ENCODE measurements at places on chromosomes 16 and 17.

GRCh38 chr17:63446753-63447470 is 806 bp upstream of the CYB561 start:
- DNase-seq, result no peak

DNA sequence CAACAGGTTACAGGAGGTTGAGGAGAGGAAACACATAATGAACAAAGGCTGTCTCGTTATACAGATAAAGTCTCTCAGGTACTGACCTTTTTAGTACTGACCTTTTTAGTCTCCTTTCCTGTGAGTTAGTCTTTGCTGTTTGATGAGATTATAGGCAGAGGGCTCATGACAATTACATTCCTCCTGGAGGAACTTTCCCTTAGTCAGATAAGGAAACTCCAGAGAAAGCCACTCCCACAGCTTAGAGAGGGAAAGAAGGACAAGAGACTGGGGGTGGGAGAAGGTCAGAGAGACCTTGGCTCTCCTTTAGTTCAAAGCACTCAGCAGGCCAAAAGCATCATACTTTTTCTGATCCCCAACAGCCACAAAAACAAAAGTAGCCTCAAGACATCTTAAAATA is 15.3 kb upstream of the PSMD7 start:
- no peak for DNase-seq

DNA sequence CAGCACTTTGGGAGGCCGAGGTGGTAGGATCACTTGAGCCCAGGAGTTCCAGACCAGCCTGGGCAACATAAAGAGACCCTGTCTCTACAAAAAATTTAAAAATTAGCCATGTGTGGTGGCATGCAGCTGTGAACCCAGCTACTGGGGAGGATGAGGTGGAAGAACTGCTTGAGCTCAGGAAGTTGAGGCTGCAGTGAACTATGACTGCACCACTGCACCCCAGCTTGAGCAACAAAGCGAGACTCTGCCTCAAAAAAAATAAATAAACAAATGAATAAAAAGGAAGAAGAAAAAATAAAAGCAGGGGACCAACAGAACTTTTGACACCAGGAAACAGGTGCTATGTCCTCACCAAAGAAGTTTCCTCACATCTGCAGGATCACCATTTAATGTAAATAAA is 14.2 kb downstream of the TERF2 start:
- DNase-seq, result no peak

DNA sequence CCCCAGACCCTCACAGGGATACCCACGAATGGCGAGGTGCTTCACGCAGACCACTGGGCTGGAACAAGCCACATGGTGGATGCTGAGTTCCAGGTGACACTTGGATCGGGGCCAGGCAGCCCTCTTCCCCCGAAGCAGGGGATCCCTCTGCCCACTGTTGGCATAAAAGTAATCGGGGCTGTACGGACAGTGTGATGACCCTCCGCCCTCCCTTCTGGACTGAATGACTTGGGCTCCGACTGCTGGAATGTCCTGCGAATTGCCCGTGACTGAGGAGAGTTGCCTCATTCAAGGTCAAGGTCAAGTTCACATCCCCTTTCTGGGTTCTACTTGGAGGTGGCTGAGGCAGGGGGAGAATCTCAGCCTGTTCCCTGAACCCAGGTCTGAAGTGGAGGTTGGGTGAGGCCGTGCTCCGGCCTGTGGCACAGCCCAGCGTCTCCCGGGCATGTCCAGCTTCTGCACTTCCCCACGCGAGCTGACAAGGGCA is 28.5 kb upstream of the CREBBP start:
- no peak for DNase-seq

- DNase-seq, result no peak
These were observed 175.5 kb downstream of the KATNIP start for GRCh38 chr16:27725236-27726000.

GRCh38 chr16:48914070-48914469 is 304.1 kb upstream of the N4BP1 start:
- no peak for DNase-seq

DNA sequence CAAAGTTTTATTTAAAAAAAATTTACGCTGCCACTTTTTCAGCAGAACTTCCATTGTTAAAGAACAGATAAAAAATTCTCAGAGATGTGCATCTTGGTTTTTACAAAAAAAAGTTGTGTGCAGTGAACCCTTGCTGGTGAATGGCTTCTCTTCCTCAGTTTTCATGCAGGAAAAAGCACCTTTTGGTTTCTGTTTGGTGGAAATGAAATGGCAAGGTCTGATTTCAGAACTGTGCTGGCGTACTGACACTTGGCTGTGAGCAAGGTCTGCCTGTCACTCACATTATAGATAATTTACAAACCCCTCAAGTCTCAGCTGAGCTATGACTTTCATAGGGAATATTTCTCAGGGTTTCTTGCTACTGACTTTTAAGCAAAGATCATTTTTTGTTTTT is 5.7 kb upstream of the SALL1 start:
- no peak for DNase-seq

GRCh38 chr16:28014851-28015250 is 48.7 kb downstream of the GSG1L start:
- DNase-seq, result no peak

GRCh38 chr17:45143094-45143670 is 5.1 kb upstream of the HEXIM1 start:
- DNase-seq, result no peak

DNA sequence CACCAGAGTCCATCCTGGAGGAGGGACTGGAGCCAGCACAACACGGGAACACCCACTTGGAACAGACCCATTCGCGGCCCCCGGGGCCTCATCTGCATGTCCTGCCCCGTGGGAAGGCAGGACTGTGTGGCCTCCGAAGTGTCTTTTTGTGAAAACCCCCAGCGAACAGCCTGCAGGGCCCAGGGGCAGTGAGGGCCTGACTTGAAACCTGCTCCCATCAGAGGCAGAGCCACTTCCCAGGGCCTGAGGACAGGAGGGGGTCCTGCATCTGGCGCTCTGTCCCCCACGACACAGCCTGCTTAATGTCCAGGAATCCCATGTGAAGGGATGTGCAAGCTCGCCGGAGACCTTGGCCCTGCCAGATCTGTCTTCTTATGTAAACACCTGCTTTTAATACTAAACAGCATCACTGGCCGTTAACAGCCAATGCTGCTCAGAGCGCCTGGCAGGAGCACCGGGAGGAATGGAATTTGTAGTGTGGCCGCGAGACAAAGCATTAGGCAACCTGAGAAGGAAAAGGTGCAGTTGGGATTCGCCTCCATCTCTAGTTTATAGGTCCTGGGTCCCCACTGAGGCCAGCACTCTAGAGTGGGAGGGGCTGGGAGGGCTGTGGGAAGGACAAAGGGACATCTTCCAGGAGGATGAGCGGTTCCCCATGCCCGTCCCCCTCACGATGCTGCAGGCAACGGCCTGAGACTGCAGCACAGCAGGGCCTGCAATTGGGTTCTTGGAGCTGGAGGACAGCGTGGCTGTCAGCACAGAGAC is 9.6 kb upstream of the EVPL start:
- DNase-seq, result no peak

GRCh38 chr17:68595986-68596385 is 5.2 kb downstream of the FAM20A start:
- no peak for DNase-seq

- peak; percentile 49 for DNase-seq
These were observed 77.9 kb upstream of the SDK2 start for GRCh38 chr17:73722165-73722564.

GRCh38 chr17:68458260-68459036 is 1.2 kb upstream of the WIPI1 start:
- no peak for DNase-seq

DNA sequence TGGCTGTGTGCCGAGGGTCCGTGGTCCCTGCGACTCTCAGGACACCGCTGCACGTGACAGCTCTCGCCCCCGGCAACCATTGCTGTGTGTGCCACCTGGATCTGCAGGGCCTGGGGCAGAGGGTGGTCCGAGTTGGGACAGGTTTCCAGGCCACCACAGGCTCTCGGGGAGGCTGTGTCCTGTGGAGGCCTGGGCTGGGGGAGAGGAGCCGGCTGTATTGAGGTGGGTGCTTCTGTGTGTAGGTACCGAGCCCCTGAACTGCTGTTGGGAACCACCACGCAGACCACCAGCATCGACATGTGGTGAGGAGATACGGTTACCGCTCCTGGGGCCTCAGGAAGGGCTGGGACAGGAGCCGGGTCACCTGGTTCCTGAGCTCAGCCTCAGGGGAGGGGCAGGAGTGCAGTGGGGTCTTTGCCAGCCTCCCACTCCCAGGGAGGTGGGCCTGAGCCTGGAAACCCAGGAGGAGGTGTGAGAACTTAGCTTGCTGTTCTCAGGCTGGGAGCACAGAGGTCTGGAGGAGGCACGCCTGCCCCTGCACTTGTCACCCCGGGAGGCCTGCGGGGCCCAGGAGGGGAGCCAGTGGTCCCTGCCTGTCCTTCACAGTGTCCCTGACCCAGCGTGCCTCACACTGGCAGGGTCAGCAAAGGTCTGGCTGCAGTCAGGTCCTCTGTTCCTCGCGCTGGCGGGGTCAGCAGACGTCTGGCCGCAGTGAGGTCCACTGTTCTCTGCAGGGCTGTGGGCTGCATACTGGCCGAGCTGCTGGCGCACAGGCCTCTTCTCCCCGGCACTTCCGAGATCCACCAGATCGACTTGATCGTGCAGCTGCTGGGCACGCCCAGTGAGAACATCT is 7.3 kb downstream of the SPATA2L start:
- no peak for DNase-seq

DNA sequence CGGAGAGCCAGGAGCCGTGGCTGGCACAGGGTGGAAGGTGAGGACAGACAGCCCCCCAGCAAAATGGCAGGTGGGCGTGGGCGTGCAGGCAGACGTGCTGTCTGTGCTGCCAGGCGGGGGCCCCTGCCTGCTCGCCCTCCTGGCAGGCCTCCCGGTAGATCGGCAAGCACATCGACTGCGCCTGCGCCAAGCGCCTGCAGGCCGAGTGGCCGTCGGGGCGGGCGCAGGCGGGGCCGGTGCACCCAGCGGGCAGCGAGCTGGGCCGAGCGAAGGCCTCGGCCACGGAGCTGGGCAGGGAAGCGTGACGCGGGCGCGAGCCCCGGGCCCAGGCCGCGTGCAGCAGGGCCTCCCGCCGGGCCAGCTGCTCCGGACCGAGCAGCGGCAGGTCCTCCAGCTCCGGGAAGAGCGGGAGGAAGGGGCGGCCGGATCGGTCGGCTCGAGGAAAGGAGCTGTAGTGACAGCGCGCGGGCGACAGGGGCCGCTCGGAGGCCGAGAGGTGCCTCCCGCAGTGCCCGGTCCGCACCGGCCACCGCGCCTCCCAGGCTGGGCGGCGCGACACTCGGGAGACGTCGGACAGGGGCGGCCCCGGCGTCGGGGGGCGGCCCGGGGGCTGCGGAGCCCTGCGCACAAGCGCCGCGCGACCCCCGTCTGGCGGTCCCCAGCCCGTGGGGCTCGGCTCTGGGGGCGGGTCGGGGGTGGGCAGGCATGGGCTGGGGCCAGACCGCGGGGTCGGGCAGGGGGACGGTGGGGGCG is 16.9 kb downstream of the GRIN2C start:
- peak; percentile 88 for DNase-seq

- no peak for DNase-seq
These were observed 214.1 kb upstream of the FOXF1 start for GRCh38 chr16:86296256-86296655.

DNA sequence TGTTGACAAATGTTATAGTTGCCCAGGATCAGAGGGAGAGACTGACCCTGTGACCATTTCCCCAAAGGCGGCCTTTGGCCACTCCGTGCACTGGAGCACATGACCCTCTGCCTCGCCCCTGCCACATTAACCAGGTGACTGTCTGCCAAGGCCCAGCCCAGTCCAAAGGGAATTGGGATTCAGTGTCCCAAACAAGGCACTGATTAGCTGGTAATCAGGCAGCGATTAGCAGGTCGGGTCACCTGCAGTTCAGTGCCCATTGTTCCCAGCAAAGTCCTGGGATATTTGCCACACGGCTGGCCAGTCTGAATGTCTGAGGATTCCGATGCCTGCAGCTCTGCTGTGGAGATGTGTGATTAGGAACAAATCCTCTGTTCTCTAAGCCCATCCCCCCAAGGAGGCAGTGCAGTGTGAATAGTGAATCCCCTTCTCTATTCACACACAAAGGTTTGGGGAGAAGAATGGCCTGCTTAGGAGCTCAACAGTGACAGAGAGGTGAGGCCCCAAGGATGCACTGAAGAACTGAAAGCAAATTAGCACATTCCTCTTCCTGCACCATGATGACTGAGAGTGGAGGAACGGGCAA is 123.1 kb upstream of the MAF start:
- DNase-seq, result no peak

DNA sequence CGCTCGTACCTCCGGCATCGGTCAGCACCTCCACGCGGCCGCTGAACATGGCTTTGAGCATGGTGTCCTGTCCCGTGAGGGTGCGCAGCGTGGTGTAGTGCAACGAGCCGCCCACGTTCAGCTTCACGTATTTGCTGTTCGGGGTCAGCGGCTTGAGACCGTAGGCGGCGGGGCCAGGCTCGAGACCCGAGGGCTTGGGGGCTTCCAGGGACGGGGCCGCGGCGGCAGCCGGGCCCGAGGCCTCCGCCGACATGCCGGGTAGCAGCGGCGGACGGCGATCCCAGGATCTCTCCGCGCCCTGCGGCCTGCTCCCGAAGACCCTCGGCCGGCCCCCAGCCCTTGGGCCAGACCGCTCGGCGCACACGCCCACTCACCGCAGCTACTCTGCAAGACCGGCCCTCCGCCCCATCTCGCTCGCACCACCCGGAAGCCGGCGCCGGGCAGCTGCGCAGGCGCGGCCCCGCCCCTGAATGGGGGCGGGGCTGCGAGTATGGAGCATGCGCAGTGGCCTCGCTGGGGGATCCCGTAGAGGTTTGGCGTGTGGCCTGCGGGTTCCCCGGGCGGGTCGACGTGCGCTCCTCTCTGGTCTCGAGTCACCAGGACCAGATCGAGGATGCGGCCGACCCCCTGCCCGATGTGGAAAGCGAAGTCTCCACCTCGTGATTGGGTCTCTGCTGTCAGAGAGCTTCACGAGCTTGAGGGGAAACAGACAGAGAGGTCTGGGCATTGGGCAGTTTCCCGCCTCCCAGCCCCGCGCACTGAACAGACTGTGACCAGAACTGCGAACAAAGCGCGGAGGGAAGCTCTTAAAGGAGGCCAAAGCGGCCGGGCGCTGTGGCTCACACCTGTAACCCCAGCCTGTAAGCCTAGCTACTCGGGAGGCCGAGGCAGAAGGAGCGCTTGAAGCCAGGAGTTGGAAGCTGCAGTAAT is at the start of gene KCTD13:
Gene KCTD13, minus strand, starts transcription at position 446 of the 930 bp plus-strand sequence. Its CDS starts 193 bp downstream, at position 253.
- peak; percentile 49 for DNase-seq

DNA sequence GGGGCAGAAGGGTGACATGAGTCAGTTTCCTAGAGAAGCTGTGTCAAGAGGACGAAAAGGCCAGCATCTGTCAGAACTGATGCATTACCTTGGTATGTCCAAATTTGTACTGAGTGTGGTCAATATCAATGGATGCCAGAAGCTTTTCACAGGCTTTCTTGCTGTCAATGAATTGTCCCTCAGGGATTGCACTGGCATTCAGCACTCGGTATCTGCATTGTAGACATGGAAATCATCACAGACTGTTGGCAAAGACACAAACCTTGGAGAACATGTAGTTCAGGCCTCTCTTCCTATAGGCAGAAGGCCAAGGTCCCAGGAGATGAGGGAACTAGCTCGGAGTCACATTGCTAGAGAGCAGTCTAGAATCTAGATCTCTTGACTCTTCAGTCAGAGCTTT is 16.6 kb downstream of the MYH3 start:
- no peak for DNase-seq

- no peak for DNase-seq
These were observed 8.6 kb downstream of the HIC1 start for GRCh38 chr17:2063261-2064146.
